ENCODE measurements at places on chromosomes 7 and 10.

- no peak for DNase-seq
Measured at GRCh38 chr10:117143103-117143823, 5.2 kb upstream of the VAX1 start.

GRCh38 chr7:88480896-88481295, 174.2 kb upstream of the STEAP4 start:
- no peak for DNase-seq

- no peak for DNase-seq
Measured at GRCh38 chr10:12195281-12195602, 449 bp downstream of the NUDT5 start.

- DNase-seq, result no peak
Measured at GRCh38 chr7:8973601-8974000, 540.2 kb downstream of the NXPH1 start.

DNA sequence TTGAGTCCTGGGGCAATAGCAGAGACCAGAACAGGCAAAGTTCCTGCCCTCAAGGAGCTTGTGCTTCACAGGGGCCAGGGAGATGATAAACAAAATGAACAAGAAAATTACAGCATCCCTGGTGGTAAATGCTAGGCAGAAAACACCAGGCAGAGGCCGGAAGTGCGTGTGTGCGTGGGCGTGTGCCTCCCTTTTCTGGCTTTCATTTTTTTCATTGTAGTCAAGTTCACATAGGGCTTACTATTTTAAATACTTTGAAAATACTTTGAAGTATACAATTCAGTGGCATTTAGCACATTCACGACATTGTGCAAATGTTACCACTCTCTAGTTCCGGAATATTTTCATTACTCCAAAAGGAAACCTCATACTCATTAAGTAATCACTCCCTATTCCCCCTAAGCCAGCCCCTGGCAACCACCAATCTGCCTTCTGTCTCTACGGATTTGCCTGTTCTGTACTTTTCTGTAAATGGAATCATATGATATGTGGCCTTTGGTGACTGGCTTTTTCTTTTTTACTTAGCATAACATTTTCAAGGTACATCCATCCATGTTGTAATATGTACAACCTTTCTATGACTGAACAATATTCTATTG, 88.1 kb upstream of the PDCD4 start:
- DNase-seq, result peak; percentile 55

- no peak for DNase-seq
Measured at GRCh38 chr7:105131033-105131656, 117.1 kb downstream of the KMT2E start.

DNA sequence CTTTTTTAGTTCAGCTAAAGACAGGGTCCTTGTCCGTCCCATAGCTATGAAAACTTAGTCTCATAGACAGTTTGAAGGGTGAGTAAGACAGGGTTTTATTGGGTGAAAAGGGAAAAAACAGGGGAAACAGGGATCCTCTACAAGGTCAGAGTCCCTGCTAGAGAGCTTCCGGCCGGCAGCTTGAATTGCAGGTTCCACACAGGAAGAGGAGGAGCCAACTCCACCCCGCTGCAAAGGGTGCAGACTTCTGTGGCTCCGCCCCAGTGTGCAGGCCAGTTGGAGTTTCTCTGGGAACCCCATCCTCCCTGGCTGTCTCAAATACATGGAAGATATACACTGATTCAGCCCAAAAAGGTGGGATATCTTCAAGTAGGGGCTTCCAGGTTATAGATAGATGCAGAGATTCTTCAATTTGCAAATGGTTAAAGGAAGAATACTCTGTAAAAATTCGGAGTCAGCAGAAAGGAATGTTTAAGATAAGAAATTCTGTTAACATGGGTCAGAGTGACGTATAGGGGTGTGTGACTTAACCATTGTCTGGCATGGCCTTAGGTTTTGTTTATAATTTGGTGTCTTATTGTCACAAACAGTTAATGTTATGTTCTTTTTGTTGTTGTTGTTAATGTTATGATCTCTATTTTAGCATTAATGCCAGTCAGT, 34.6 kb upstream of the HECW1 start:
- no peak for DNase-seq

GRCh38 chr10:80070057-80070456, 8.4 kb upstream of the TMEM254 start:
- DNase-seq, result no peak

GRCh38 chr7:101031082-101031481, 11.2 kb downstream of the MUC17 start:
- DNase-seq, result no peak

- no peak for DNase-seq
Measured at GRCh38 chr10:3484306-3485056, 300.5 kb downstream of the KLF6 start.

- DNase-seq, result no peak
Measured at GRCh38 chr7:46847126-46847525, 734.8 kb downstream of the TNS3 start.

- no peak for DNase-seq
Measured at GRCh38 chr10:490256-490655, 199.2 kb downstream of the DIP2C start.
